ENCODE measurements at places on chromosomes 6 and 20.

DNA sequence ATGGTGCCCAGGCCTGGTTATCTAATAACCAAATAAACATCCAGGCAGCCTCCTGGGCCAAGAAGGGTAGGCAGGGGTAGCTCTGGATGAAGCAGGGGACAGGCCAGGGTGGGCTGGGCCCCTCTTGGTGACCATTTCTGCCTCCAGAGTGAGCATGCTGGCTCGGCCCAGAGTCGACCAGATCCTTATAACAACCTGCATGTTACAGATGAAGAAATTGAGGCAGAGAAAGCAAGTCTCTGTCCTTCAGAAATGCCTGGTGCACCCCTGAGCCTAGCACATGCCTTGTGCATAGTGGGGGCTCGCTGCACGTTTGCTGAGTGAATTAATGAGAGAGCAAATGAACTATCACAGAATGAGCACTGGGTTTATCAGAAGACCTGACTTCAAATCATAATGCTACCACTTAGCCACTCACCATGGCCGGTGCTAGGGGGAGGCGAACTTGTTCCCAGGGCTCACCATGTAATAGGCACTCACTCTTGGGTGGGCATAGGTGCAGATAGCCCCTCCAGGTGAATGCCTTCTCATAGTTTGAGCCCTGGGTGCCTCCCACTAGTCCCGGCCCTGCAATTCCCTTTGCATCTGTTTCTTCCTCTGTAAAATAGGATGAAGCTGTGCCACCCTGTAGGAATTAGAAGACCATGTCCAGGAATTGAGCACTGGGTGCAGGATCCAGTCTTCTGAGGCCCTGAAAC, 3.8 kb upstream of the APCDD1L start:
- no peak for DNase-seq

DNA sequence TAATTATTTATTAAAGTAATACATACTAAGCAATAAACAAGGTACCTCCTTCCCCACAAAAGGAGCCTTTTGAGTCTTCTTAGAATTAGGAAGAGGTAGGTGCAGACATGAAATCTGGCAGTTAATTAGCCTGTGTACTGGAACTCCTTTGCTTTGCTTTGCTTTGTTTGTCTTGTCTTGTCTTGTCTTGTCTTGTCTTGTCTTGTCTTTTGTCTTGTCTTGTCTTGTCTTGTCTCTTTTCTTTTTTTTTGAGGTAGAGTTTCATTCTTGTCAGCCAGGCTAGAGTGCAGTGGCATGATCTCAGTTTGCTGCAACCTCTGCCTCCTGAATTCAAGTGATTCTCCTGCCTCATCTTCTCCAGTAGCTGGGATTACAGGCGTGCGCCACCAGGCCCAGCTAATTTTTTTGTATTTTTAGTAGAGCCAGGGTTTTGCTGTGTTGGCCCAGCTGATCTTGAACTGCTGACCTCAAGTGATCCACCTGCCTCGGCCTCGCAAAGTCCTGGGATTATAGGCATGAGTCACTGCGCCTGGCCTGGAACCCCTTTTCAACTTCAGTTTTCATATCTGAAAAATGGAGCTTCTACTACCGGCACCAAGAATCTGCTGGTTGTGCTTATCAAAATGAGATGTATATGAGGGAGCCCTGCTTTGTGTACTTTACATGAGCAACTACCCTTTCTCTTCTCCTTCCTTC, 301.2 kb downstream of the CDKAL1 start:
- DNase-seq: no peak

DNA sequence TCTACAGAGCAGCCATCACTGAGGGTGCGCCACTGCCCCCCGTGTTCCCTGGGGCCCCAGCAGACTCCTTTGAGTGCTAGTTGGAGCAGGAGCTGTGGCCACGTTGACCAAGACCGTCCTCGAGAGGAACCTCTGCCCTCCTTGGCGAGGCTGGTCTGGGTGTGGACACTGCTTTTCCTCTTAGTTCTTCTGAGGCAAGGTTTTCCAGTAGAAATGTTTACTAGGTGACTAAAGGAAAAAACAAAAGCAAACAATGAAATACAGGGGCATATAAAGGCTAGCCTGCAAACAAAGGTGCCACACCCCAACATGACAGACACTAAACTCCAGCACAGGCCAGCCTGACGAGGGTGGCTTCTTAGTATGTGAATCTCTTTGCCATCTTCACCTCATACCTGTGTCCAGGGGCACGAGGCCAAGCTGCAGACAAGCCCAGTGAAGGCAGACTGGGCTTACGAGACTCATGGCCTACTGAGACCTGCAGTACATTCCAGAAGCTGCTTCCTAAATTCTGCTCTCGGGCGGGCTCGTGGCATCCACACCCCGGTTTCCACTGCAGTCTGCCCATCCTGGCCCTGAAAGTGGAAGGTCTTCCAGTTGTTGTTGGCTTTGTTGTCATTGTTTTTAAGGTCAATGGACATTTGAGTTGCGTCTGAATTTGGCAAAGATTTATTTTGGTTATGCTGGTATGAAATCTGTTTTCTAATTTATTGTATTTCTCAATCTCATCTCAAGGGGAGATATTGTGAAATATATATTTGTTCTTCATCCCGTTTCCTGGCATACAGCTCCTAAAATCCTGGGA, 39.2 kb downstream of the FAM50B start:
- DNase-seq: no peak

DNA sequence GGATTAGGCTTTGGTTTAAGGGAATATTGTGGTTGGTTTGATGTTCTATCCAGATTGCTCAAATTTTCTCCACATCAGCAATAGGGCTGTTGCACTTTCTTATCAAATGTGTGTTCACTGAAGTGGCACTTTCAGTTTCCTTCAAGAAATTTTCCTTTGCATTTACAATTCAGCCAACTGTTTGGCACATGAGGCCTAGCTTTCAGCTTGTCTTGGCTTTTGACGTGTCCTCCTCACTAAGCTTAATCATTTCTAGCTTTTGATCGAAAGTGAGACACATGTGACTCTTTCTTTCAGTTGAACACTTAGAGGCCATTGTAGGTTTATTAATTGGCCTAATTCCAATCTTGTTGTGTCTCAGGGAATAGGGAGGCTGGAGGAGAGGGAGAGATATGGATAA, 104.8 kb downstream of the FLRT3 start:
- no peak for DNase-seq

DNA sequence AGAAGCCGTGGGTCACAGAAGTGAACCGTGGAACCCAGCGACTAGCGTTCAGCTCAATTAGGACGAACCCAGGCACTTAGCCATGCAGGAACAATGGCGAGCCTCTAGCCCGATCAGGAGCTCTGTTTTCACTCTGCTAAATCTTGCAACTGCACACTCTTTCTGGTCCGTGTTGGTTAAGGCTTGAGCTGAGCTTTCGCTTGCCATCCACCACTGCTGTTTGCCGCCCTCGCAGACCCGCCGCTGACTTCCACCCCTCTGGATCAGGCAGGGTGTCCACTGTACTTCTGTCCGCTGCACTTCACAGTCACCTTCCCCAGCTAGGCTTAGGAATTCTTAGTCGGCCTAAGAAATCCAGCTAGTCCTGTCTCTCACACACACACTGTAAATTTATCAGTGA, 25.7 kb upstream of the SLC32A1 start:
- no peak for DNase-seq

- no peak for DNase-seq
Measured at GRCh38 chr20:35436177-35436573, 1.9 kb downstream of the GDF5 start.

GRCh38 chr6:43739642-43740091, 30.3 kb upstream of the VEGFA start:
- DNase-seq: no peak

GRCh38 chr20:57856658-57857057, 146.8 kb upstream of the PMEPA1 start:
- DNase-seq: no peak

DNA sequence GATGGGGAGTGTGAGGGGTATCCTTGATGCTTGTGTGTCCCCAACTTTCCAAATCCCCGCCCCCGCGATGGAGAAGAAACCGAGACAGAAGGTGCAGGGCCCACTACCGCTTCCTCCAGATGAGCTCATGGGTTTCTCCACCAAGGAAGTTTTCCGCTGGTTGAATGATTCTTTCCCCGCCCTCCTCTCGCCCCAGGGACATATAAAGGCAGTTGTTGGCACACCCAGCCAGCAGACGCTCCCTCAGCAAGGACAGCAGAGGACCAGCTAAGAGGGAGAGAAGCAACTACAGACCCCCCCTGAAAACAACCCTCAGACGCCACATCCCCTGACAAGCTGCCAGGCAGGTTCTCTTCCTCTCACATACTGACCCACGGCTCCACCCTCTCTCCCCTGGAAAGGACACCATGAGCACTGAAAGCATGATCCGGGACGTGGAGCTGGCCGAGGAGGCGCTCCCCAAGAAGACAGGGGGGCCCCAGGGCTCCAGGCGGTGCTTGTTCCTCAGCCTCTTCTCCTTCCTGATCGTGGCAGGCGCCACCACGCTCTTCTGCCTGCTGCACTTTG, at the start of gene TNF:
TSS of gene TNF (plus strand) at position 231 of the 567 bp plus-strand sequence. CDS start at position 408, 177 bp downstream.
- peak; percentile 84 for DNase-seq

DNA sequence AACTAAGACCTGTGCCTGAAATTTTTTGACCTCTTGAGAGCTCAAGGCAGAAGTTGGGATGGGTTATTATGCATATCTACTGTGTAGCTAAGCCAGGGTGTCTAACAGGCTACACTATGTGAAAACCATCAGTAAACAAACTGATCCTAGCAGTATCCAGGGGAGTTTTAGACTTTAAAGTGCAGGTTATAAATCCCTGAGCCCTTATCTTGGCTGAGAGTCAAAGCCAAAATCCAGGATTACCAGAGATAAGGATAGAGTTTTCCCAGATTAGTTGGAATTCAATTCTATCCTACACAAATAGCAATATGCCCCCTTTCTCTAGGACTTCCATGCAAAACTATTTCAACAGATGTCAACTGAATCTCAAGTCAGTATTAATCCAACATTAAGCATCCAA, 1229.7 kb downstream of the GRIK2 start:
- DNase-seq: no peak

GRCh38 chr6:156767603-156768467, 9.3 kb upstream of the ARID1B start:
- DNase-seq: no peak

DNA sequence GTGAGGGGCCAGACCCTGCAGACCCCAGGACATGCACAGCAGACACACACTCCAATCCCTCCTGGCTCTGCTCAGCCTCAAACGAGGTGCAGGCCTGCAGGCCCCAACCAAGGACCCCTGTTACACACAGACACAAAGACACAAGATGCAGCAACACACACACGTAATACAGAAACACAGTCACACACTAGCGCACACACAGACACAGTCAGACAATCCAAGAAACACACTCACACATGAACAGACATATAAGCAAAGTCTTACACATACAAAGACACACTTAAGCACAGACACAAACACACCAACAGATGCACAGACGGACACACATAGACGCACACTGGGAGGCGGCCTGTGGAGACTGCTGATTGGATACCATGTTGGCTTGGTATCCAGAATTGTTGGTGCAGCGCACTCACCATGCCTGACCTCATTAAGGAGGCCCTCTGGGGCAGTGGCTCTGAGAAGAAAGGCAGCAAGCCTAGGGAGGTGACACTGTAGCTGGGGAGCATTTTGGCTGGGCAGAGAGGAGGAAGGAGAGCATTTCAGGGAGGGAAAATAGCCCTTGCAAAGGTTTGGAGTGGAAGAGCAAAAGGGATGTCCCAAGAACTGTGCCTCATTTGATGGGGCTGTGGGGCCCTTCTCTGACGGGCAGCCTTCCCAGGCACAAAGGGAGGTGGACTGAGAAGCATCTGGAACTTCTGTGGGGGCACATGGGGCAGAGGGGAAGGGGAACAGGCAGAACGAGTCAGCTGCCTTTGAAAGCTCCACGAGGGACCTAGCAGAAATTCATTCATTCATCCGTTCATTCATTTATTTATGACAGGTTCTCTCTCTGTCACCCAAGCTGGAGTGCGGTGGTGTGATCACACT, 1.4 kb upstream of the HSPA12B start:
- no peak for DNase-seq

GRCh38 chr6:108676555-108676954, 115.8 kb downstream of the FOXO3 start:
- DNase-seq: no peak

DNA sequence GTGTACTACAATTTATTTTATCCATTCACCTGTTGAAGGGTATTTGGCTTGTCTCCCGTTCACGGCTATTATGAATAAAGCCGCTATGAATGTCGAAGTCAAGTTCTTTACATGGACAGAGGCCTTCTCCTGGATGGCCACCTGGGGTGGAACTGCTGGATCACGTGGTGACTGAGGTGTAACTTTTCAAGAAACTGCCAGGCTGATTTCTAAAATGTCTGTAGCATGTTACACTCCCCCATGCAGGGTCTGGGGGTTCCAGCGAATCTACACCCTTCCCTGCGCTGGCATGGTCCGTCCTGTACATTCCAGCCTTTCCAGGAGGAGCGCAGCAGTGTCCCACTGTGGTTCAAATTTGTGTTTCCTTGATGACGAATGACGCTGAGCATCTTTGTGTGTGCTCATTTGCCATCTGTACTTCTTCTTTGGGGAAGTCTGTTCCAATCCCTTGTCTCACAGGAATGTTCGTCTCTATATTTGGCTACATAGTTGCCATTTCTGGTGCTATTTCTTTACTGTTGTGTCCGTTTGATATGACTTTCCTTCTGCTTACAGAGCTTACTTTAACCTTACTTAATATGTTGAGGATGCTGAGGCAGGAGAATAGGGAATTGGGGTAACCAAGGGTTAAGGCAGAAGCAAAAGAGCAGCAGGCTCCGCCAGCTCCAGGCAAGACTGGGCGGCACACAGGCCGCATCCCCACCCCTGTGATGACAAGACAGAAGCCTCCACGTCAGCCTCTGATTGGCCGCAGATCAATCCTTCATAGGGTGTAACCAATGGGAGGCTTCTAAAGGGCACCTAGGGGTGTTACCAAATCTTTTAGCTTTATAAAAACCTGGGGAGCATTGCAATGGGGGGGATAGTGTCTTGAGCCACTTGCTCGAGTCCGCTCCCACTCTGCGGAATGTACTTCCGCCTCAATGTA, 106.6 kb downstream of the TAF4 start:
- DNase-seq: no peak

GRCh38 chr6:157825243-157825904, 2.3 kb downstream of the SNX9 start:
- DNase-seq: no peak

DNA sequence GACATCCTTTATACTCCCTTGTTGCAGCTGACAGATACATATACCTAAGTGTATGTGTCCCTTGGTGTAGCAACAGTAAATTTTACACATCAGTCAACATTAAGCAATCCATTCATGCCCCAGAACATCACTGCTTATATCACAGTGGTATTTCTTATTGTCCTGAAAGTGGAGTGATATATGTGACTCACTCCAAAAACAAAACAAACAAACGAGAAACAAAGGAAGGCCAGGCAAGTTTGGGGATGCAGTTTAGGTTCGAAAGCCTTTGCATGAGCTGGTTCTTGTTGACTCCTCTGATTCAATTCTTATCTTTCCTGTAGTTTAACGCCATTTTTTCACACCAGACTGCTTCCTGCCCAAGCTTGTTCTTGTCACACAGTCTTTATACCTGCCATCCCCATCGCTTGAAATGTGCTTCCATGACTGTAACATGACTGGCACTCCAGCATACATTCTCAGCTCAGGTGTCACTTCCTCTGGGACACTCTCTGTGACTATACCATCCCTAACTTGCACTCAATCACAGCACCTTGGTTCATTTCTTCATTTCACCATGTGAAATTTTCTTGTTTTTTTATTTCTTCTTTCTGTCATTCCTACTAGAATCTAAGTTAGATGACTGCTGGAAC, 125.0 kb upstream of the TSHZ2 start:
- no peak for DNase-seq

Data from CD8-positive, alpha-beta T cell (primary cell).